Activated T-cell treated with anti-CD3 and anti-CD28 coated beads, Interleukin-2, amount 50 U/mL, for 4 hours (primary cell): ENCODE measurements at places on chromosomes 12 and 14.

GRCh38 chr12:112252184-112252583 is 126.8 kb downstream of the TRAFD1 start:
- DNase-seq = no peak

DNA sequence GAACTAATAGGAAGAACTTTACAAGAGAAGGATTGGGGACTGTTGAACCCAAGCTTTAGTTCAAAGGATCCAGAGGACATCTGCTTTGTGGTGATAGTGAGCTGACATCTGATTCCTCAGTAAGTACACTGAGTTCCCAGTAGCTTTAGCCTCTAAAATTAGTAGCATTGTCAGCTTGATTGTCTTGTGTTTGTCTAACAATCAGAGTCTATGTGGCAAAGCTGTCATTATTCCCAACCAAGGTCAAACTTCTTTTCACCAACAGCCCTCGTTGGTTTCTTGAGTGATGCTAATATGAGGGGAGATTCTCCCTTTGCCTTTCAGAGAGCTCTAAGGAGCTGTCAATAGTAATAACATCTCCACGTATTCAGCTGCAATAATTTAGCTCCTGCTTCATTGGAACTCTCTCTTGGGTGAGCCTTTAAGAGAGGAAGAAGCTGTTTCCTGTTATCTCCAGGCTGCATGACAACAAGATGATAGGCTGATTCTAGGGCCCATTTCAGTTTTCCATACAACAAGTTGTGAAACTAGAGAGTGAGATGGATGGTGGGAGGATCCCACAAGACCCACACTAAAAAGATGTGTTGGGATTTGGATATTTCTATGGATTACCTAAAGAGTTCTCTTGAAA is 46.7 kb downstream of the TGFB3 start:
- no peak for DNase-seq

DNA sequence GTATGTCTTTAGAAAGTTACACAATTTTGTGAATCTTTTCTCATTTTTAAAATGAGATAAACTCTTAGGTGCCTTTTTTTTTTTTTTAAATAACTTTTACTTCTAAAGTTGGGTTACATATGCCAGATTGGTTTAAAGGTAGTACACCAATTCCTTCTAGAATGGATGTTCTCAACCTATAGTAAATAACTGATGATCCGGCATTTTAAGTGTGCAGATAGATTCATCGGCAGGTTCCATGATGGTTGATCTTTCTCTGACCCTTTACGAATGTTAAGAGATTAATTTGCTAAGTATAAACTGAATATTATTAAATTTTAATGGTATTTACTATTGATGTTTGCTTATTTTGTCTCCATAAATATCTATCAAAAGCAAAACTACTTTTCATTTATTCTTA is 8.3 kb downstream of the AP5M1 start:
- DNase-seq = no peak

GRCh38 chr14:68938271-68939150 is 40.6 kb downstream of the ACTN1 start:
- no peak for DNase-seq

DNA sequence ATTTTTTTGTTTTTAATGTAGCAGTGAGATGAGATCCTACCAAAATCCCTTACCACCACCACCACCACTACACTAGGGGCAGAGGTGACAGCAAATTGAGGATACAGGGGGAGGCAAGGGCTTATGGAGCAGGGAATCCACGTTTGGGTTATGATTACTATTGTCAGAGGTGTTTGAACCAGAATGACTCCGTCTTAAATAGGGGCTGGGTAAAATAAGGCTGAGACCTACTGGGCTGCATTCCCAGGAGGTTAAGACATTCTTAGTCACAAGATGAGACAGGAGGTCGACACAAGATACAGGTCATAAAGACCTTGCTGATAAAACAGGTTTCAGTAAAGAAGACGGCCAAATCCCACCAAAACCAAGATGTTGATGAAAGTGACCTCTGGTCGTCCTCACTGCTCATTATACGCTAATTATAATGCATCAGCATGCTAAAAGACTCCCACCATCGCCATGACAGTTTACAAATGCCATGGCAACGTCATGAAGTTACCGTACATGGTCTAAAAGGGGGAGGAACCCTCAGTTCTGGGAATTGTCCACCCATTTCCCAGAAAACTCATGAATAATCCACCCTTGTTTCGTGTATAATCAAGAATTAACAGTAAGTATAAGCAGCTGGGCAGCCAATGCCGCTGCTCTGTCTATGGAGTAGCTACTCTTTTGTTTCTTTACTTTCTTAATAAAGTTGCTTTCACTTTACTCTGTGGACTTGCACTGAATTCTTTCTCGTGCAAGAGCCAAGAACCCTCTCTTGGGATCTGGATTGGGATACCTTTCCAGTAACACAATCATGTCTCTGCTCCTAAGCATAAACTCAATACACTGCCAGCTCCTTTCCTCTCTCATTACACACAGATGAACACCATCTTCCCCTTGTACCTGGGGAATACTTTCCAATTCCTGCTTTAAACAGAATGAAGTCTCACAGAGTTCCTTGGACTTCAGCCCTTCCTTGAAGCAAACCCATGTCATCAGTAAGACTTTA is 16.7 kb upstream of the CRY1 start:
- no peak for DNase-seq

DNA sequence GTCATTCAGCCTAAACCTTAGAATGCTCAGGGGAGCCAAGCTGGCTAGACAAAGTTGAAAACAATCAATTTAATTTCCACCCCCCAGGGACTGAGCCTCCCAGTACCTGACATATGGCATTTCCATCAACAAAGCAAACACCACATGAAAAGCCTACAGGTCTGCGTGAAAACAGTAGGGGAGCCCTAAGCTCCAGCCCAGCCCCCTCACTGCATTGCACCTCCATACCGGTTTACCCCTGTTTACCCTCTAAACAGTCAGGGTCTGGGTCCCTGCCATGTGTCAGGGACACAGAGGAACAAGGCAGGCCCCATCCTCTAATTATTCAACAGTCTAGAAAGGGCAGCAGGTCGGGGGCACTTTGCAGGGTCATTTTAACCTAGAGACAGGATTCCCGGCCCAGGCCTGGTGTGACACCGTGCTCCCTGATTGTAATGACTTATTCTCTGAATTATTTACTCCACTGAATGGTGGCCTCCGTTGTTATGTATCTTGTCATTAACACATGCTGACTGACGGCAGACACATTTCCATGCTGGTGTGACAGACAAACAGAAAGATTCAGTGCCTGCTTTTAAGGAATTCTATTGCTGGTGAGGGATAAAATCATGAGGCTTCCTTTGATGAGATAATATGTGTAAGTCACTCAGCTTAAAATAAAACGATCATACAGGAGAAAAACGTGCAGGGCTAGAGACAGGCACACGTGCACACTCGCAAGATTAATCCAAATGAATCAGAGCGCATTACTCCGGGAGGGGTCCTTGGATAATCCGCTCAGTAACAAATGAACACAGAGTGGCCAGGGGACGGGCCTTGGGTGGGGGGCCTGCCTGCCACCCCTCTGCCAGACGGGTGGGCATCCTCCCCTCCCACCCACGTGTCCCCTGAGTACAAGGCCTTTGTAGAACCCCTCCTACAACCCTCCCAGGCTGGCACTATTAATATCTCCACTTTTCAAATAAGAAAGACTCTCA is 23.2 kb downstream of the CCDC88C start:
- no peak for DNase-seq

DNA sequence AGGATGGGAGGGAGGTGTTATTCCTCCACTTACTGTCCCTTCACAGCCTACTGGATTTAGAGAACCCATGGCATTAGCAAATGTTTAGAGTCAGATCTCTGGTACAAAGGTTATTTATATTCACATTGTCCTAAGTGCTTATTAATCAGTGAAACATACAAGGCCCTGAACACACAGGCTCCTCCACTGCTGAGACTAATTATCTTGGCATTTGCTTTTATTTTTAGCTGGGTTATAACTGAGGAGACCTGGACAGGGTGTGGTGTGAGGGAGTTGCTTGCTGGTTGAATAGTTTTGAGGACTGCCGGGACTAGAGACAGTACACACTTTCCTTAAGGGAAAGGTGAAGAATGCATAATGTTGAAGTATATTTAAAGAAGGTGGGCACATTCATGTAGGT is 77.5 kb downstream of the FIGNL2 start:
- DNase-seq = no peak

- DNase-seq = no peak
Measured at GRCh38 chr14:102020058-102020971, 55.9 kb downstream of the DYNC1H1 start.

DNA sequence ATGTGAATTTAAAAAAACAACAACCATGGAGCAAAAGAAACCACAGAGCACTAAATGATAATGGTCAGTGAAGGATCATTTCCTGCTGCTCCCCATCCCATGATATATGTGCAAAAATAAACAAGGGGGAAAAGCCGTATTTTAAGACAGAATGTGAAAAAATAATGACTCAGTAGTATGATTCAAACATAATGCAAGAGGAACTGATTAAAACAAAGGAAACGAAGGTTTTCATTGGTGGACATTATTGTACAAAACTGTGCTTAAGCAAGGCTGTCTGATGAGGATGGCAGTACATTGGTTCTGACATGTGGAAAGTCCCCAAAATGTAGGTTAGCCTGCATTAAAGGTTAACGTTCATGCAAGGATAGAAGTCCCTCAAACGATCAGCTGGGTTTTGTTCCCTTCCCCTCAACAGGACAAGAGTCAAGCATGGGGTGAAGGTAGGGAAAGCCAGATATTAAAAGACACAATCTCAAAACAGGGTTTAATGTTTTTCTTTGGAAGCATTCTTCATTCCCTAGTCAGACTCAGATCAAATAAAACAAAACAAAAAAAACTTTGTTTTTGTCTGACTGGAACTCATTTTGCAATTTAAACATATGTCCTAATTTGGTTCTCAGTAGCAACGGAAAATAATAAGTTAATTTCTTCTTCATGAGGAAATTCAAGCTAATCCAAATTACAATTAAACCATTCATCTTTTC is 26.3 kb upstream of the PTGDR start:
- no peak for DNase-seq

GRCh38 chr12:75706786-75707605 is 195.6 kb upstream of the KRR1 start:
- no peak for DNase-seq

- no peak for DNase-seq
Measured at GRCh38 chr14:105421723-105422615, 2.3 kb downstream of the MTA1 start.

- DNase-seq = no peak
Measured at GRCh38 chr14:95291859-95292542, 27.7 kb downstream of the CLMN start.

DNA sequence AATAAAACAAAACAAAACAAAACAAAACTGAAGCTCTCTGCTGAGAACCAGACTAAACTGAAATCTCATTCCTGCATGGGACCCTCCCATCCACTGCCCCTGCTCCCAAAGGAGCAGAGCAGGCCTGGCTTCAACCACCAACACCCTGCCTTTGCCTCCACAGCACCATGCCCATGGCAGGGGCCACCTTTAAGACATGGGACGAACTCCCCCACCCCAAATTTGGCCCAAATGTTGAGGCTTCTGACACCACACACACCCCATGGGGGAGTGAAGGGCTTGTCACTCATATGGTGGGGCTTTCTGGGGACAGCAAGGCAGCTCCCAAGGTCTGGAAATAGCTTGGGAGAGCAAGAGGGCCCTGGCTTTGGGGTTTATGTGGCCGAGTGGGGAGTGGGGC is 177.2 kb downstream of the KIF26A start:
- DNase-seq = no peak

DNA sequence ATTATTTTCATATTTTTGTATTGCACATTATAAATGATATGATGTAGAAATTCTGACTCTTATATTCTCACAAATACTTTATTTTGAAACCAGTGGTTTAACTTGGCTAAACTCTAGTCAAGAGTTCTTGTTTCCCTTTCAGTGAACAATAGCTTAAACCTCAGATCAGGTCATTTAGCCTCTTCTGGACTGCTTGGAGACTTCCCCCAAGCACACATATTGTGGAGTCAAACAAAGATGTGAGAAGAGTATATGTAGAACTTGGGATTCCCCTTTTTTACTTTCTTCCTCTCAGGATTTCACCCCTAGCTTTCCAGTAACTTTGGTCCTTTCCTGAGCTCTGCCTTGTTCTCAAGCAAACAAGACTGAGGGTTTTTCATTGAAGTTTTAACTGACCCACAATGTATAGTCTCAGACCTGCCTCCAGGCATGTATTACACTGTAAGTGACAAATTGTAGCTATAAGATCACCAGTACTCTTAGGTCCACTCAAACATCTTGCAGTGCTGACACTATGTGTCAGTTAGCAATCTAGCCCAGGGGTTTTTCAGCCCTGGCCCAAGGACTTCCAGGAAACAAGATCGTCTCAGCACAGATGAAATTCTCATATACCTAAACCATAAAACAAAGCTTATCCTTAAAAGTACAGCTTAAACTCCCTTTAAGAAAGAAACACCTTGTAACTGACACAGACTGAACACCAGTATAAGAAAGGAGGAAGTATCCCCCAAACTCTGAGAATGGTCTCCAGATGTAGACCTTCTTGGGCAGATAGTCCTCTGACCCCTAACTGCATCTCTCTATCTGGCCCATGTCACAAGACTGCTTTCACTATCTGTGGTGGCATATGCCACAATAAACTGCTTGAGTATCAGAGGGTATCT is 98.6 kb downstream of the SLC6A15 start:
- no peak for DNase-seq

DNA sequence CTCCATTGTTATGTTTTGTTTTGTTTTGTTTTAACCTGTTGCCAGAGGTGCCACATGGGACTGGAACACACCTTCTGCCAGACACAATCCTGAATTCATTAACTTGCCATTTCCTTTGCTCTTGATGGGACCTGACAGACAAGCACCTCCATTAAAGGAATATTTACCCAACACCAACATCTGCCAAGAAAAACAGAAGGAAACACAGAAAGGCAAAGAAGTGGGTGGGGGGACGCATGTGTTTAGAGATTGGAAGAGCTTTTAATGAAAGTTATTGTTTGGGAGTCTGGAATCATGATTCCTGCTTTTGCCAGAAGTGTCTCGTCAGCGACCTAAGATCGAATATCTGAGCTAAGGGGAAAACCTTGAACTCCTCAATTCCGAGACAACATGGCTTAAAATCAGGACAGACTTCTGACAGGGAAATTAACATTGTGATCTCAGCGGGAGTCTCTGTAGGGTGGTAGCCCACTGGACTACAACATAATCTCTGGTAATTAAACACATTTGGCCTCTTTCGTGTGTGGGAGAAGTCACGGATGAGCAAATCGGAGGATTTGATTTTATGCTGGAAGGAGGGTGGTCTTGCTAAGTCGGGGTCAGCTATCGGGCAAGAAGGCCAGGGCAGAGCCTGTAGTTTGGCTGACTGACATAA is 210.4 kb upstream of the FAR2 start:
- DNase-seq = no peak

DNA sequence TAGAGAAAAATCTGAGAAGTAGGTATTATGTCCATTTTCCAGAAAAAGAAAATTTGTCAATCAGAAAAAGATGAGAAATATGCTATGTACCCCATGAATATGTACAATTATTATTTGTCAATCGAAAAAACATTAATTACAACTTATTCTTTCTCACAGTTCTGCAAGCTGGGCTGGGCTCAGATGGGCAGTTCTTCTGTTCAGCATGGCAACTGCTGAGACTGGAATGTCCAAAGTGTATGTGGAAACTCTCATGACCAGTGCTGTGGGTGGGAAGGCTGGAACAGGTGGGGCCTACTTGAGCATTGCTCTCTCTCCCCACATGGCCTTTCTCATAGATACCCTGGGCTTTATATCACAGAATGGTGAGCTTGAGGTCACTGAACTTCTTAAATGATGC is 450.3 kb upstream of the TBX3 start:
- DNase-seq = no peak
